ENCODE measurements at places on chromosomes 7 and 10. TPM values are rescaled to one million over a fixed set of nuclear protein-coding genes. Genes with fewer than 3 reads are reported as not detected.

GRCh38 chr7:74083928-74084721 is 521 bp downstream of the LIMK1 start:
- H3K27ac ChIP-seq, result peak overlapping the region; percentile 82
- peak overlapping the region; percentile 84 for H3K4me3 ChIP-seq
- H3K4me1 ChIP-seq, result peaks cover 14% of the 10 kb centered on the region
- H3K27me3 ChIP-seq, result no peaks in the 10 kb centered on the region
- no peak for DNase-seq
- H3K36me3 ChIP-seq, result no peaks in the 10 kb centered on the region

- no peaks in the 10 kb centered on the region for H3K4me1 ChIP-seq
- DNase-seq, result no peak
Measured at GRCh38 chr7:137875746-137876145, 29.0 kb upstream of the DGKI start.

GRCh38 chr7:72057796-72058195 is 354.3 kb downstream of the CALN1 start:
- no peaks in the 10 kb centered on the region for H3K36me3 ChIP-seq
- no peak overlapping the region for H3K4me3 ChIP-seq
- no peaks in the 10 kb centered on the region for H3K4me1 ChIP-seq
- DNase-seq, result no peak
- no peaks in the 10 kb centered on the region for H3K27me3 ChIP-seq
- H3K27ac ChIP-seq, result no peak overlapping the region

The FAM25A gene
- not detected for polyA plus RNA-seq

The C10orf90 gene
- not detected for polyA plus RNA-seq

Data from naive B cell (primary cell).